ENCODE measurements at places on chromosomes 2 and 18.

GRCh38 chr2:182744490-182744889, 28.4 kb downstream of the DNAJC10 start:
- no peak for DNase-seq

GRCh38 chr2:231355508-231356465, 39.7 kb upstream of the B3GNT7 start:
- DNase-seq = no peak

DNA sequence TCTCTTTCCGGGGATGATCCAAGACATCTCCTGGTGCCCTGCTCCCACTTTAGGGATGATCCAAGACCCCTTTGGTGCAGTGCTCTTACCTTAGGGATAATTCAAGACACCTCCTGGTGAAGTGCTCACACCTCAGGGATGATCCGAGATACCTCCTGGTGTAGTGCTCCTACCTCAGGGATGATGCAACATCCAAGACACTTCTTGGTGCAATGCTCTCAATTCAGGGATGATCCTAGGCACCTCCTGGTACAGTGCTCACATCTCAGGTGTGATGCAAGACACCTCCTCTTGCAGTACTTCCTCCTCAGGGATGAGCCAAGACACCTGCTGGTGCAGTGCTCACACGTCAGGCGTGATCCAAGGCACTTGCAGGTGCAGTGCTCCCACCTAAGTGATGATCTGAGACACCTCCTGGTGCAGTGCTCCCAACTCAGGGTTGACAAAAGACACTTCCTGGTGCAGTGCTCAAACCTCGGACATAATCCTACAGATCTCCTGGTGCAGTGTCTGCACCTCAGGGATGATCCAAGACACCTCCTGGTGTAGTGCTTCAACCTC, 122.3 kb downstream of the ASB1 start:
- DNase-seq = no peak

DNA sequence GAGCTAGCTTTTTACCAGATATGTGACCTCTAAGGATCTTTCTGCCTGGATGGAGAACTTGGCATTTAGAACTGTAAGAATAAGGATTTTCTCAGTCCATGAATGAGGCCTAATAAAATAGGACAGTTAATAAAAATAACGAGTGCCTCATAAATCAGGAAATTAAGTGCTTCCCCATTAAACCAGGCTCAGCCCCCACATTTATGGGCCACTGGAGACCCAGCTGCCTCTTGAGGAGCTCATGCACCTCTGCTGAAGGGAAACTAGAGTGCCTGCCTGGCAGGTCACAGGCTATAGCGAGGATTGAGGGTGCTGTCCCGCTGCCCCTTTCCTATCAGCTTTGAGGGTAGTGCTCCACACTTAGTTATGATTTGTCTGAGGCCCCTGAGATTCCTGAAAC, 158.0 kb downstream of the ALK start:
- no peak for DNase-seq

DNA sequence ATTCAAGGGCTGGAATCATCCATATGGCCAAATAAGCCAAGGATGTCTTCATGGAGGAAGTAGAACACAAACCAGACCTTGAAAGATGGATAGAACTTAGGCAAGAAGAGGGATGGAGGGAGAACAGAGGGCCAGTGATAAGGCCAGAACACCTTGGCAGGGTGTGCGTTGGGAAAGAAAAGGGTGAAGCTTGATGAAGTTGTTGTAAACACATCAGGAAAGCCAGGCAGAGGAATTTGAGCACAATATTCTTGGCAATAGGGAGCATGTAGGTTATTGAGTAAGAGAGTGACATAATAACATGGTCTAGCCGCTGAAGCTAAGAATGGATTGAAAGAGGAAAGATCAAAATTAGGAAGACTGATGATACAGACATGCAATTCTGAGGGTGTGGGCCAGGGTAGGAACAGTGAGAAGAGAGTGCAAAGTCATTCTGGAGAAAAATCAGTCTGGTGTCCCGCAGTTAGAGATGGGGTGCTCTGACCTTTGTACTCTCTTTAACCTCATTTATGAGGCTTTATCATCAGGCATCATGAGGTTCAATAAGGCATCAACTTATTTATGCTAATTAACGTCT, 41.0 kb downstream of the SLC14A2 start:
- no peak for DNase-seq

DNA sequence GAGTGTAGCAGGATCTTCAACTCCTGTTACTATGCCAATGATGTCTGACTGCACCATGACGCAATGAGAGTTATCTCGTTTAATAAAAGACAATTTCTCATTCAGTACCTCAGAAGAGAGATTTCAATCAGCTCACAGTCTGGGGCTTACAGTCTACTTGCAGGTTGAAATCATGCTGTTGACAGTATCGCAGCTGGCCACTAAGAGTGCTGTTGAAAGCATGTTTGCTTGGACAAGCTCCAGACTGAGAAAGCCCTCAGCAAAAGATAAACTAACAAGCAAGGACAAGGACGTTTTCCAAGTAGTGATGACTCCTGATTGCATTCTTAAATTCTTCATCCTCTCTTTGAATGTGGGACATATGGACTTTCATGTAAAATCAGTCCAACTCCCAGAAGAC, 145.2 kb upstream of the SYT4 start:
- no peak for DNase-seq

- DNase-seq = peak; percentile 52
These were observed 139.4 kb downstream of the AKAIN1 start for GRCh38 chr18:5057386-5058348.

GRCh38 chr2:104476563-104476988, 377.3 kb upstream of the POU3F3 start:
- DNase-seq = no peak

GRCh38 chr2:199922856-199923255, 11.8 kb downstream of the C2orf69 start:
- no peak for DNase-seq
